ENCODE measurements at places on chromosomes 12 and 14. TPM values are rescaled to one million over a fixed set of nuclear protein-coding genes. Genes with fewer than 3 reads are reported as not detected.

DNA sequence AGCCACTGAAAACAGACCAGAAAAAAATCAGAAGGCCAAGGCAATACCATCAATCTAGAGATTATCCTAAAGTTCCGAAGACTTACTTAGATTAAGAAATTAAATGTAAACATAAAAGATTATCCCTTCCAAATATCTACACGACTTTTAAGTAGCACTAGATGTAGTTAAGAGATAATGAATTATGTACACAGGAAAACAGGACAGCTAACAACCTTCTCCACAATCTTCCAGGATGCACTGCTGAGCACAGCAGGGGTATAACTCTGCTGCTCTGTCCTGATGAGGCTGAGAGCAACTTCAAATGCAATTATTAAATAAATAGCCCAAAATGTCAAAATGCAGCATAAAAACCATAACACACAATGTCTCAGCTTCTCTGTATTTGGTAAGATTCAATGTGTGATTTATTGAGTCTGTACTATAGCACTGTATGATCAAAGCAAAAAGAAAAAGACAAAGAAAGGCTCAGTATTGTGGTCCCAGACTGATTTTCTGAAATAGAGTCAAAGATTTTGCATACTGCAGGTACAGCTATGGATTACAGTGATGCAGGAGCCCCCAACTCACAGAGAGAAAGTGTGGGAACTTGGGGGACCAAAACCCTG is 56.9 kb downstream of the TMTC1 start:
- no peak for DNase-seq

DNA sequence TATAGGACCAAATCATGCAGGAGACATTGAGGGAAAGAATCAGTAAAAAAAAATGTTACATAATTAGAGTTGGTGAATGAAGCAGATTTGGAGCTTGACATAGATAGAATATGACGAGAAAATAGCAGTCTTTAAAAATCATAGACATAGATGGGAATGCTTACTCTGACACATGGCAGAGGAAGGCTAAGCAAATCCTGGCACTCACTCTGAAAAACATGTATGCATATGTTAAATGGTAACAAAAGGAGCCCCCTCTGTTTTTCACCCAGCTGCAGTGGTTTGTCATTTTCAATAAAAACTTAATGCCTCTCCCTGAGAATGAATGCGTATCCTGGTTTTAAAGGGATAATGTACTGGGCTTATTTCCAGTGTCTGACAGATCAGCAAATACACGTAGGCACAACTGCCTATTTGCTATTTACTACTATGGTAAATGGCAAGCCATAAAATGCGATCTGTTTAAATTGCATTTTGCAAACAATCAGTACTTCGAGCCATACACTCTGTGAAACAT is 561.2 kb upstream of the SEL1L start:
- no peak for DNase-seq

GRCh38 chr14:33979613-33980276 is 28.9 kb upstream of the EGLN3 start:
- DNase-seq = no peak

- DNase-seq = no peak
Measured at GRCh38 chr14:68153275-68153674, 333.7 kb downstream of the RAD51B start.

GRCh38 chr14:36585100-36585499 is 2.7 kb upstream of the NKX2-8 start:
- DNase-seq = no peak

DNA sequence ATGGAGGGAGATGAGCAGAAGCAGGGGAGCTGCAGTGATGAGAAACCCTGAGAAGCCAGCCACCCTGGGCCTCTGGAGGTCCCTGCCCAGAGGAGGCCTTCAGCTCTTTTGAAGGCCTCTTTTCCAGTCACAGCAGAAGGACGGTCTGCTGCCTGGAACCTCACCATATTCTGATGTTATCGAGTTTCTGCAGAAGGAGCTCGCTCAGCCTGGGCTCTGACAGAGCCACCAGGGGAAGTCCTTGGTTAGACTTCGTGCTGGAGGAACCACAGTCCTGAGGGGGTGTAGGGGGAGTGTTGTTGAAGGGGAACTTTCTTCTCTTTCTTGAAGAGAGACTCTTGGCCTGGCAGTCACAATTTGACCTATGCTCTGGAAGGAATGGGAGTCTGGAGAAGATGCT is 25.1 kb upstream of the BATF start:
- no peak for DNase-seq

DNA sequence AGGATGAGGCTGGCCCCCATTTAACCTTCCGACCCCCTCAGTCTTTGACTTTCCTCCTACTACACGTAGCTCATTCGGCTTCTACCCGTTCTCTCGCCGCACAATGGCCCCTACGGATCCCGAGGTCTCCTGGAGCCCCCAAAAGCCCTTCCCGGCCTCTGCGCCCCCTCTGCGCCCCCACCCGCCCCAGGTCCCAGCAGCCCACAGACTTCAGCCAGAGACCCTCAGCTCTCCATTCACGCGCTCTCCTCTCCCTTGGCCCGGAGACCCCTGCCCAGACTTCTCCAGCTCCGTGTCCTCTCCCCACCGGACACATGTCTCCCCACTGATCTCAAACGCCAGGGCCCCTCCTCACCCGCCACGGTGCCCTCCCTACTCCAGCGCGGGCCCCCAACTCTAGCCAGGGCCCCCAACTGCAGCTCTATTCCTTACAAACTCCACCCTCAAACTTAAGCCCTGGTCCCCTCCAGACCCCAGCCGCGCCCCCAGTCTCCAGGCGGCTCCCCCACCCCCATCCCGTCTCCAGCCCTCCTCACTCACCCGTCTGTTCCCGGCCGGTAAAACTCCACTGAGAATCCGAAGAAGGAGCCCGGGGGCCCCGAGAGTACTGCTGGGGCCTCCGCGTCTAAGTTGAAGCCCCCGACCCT is 502 bp downstream of the ITGA5 start:
- DNase-seq = no peak

GRCh38 chr12:61369241-61369910 is 890.8 kb upstream of the USP15 start:
- no peak for DNase-seq

- no peak for DNase-seq
Measured at GRCh38 chr12:63961048-63961447, 116.5 kb downstream of the SRGAP1 start.

DNA sequence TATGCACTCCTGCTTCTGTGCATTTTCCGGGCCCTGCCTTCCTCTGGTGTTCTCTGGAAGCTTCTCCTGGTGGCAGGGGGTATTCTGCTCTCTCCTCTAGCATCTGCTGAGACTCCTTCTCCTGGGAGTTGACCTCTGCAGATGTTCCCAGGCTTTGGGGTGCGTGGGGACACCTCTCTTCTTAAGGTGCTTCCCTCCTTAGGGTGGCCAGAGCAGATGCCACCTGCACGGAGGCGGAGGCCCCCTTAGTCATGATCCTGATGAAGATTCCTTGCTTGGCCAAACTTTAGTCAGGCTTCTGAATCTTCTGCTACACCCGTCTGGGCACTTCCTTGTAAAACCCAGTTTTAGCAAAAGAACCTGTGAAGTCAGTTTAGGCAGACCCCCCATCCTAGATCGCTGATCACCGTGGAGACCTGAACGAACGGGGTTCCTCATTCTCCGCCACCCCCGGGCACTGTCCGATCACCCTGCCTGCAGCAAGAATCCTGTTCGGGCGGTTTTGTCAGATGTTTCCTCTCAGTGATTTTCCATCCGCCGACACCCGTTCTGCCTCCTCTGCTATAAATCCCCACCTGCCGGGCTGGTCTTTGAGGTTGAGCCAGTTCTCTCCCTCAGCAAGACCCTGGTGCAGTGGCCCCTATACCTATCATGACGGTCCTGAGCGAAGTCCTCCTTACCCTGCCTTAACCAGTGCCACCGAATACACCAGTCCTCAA is 111.9 kb downstream of the CALM1 start:
- no peak for DNase-seq

DNA sequence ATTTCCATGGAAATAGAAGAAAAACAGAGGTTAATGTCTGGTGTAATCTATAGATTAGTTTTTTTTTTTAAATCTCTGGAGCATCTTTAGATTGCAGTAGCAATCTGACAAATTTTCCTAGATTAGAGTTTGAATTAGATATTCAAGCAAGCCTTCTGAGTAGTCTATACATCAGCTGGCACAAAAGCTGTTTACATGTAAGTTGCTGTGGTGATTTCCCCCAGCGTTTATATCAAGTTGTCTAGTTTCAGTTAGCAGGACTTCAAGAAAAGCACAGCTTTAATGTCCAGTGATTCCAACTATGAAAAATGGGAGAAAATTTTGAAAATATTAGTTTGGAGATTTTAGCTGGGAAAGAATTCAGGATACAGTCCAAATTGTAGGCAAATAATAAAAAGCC is 605.0 kb upstream of the USP15 start:
- DNase-seq = no peak

GRCh38 chr12:60066655-60067054 is 470.8 kb downstream of the SLC16A7 start:
- DNase-seq = no peak

DNA sequence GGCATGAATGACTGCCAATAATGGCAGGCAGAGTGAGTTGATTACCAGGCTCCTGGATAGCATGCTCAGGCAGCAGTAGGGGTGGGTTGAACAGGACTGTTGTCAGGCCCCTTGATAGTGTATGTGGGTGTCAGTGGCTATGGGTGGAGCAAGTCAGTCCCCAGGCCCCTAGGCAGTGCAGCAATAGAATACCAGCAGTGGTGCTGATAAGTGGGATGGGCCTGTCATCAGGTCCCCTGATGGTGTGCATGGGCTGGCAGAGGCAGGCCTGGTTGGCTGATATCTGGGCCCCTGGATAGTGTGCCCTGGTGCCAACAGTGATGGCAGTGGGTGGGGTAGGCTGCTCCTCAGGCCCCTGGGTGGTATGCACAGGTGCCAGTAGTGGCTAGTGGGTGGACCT is 32.4 kb downstream of the SMCO2 start:
- no peak for DNase-seq

DNA sequence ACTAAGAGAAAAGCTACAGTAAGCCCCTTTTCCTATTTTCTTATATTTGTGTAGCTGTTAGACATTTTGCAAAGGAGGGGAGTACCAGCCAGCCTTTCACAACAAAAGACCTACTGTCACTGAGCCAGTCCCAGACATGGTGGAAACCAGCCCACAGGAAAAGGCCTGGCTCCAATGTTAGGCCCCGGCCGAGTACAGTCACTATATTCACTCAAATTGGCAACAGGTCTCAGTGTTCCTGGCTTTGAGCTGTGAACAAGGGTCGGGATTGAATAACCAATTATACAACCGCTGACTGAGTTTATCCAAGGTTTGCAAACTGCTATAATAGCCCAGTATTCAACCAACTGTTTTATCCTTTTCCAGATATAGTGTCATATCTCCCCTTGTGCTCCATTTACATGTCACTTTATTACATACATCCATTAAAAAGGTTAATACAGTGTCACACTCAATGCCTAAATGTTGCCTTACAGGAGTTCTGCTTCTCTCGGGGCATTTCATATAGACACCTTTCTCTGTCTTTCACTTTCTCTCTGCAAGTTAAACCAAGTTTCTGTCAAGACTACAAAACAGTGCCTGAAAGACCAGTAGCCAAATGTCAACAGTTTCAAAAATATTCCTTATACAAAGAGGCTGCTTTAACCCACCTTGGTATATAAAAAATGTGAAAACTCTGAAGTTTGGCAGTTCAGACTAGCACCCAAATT is 178.1 kb downstream of the SOX5 start:
- no peak for DNase-seq

DNA sequence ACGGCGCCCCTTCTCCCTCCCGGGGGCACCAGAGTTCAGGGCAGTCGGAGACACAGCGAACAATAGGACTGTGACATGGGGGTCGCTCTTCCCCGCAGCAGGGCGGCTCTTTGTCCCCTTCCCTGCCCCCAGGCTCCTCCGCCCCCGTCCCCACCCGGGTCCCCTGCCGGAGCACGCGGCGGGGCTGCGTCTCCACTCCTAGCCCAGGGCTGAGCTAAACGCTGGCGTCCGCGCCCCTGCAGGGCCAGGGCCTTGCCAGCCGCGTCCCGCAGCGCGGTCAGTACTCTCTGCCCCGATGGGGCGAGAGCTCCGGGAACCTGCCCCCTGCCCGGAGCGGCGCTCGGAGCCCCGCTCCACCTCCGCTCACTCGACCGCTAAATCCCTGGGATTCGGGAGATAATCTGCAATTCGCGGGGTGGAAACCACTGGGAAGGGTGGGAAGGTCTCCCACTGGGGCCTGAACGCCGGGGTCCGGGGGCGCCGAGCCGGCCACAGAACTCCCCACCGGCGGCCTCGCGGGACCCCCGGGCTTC is 825 bp upstream of the CCDC85C start:
- peak; percentile 52 for DNase-seq

GRCh38 chr12:44708218-44708617 is 167.9 kb downstream of the NELL2 start:
- no peak for DNase-seq

DNA sequence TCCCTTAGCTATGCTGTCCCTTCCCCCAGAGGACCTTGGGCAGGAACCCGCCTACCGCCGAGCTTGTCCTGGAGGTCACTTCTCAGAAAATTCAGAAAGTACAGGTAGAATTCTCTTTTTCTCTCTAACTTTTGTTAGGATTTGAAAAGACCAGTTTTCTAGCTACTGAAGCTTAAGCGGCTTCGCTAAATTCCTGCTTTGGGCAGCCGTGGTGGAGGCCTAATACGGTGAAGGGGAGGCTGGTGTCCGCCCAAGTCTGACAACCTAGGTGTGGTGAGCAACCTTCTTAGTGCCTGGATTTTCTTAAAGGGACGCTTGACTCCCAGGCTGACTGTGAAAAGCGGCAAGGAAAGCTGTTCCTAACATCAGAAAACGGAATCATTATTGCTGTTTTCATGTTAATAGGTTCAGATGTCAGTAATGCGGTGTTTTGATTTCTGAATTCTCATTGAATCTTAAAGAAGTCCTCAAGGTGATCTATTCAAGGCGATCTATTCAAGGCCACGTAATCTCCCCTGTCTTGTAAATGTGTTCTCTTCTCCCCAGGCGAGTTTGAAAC is 835 bp downstream of the FGD4 start:
- DNase-seq = peak; percentile 36

DNA sequence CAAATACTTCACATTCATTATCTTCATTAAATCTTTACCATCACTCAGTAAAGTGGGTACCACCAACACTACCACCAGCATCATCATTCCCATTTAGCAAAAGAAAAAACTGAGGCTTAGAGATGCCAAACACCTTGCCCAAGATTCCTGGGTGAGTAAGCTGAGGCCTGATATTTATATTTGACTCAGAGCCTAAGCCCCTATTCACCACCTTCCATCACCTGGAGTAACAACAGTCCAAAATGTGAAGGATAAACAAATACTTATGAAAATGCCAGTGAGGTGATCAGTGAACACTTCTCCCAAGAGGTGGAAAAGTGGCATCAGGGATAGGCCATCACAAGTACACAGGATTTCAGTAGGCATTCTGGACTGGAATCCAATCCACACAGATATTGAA is 3.7 kb downstream of the SLC38A1 start:
- DNase-seq = no peak

- DNase-seq = peak; percentile 51
Measured at GRCh38 chr12:100154474-100155247, 12.0 kb upstream of the BLTP3B start.

GRCh38 chr12:3365463-3366411 is 125.3 kb upstream of the PRMT8 start:
- no peak for DNase-seq

The DPPA3 gene
- total RNA-seq = not detected

The TPH2 gene
- total RNA-seq = not detected

The NOC4L gene
- 28.0 TPM for total RNA-seq

The TAS2R14 gene
- 3.0 TPM for total RNA-seq

The ARMH4 gene
- 3.0 TPM for total RNA-seq

Measured in endothelial cell of umbilical vein (primary cell).